MG63 (cell line): ENCODE measurements at places on chromosomes 7 and 10. TPM values are rescaled to one million over a fixed set of nuclear protein-coding genes. Genes with fewer than 3 reads are reported as not detected.
A peak's percentile ranks its signal among the peaks of the same experiment; 100 is the strongest.

Gene PON1
- total RNA-seq, result not detected in 2 replicates

Gene KCND2
- 0.07 TPM in 1 of 2 replicates, not detected in the other for total RNA-seq

Gene LRGUK
- total RNA-seq, result not detected in 2 replicates

Gene H2BK1
- total RNA-seq, result not detected in 2 replicates

Gene ZNF746
- total RNA-seq, result 12.9 and 14.4 TPM in 2 replicates

Gene DNMBP
- 5.4 and 6.5 TPM in 2 replicates for total RNA-seq

Gene C7orf33
- total RNA-seq, result not detected in 2 replicates

Gene OR2A7
- total RNA-seq, result 0.79 TPM in 1 of 2 replicates, not detected in the other

DNA sequence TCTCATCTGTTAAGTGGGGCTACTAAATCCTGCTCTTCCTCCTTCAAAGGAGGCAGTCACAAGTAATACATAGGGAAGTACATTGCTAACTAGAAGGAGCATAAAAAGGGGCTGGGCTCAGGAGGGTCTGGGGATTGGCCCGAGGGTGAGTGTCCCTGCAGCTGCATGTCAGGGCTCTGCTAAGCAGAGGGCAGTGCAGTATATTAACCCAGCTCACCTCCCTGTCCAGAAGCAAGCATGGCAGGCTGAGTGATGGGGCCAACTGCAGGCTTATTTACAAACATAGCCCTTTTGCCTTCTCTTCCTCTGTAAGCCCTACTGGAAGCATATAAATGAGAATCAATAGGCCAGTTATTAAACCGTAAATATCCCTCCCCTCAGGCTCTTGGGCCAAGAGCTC lies 143.2 kb upstream of the PCBD1 start:
- no peak for DNase-seq

DNA sequence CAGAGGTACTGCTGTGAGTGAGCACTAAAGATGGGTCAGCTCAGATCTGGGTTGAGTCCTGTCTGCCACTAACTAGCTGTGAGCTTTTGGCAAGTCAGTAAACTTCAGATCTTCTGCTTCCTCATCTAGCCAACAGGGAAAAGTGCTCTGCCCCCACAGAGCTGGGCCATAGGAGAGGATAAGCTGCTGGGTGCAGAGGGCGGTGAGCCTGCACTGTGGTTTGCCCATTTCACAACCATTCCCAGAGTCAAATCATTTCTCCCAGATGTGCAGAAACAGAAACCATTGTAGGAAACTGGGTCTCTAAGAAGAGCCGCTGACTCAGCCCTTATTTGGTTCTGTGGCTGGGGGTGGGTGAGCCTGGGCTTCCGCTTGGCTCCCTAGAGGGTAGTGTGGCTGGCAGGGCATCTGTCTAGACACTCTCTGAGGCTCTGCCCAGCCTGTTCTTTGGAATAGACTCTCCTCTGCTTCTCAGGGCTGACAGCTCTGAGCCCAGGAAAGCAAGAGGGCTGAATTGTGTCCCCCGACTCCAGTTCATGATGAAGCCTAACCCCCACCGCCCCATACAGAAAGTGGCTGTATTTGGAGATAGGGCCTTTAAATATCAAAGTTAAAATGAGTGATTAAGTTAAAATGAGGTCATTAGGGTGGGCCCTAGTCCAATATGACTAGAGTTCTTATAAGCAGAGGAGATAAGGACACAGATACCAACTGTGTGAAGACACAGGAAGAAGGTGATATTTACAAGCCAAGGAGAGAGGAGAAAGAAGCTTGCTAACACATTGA lies 29.5 kb upstream of the ARHGAP22 start:
- DNase-seq, result peak; percentile 91

DNA sequence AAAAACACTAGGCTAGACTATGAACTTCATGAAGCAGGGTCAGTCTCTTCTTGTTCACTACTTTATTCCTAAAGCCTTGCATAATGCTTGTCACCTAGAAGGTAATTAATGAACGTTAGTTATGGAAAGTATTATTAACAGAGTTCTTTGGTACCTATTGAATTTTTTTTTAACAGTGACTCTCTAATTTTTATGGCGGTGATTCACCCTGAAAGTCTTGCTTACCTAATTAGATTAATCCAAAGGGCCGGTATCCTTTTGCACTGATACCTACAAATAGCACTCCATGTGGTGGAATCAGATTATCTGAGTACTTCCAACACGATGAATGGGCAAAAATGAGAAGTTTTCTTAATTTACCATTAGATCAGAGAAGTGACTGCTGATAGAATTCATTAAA lies 31.7 kb downstream of the STAM start:
- DNase-seq, result no peak

DNA sequence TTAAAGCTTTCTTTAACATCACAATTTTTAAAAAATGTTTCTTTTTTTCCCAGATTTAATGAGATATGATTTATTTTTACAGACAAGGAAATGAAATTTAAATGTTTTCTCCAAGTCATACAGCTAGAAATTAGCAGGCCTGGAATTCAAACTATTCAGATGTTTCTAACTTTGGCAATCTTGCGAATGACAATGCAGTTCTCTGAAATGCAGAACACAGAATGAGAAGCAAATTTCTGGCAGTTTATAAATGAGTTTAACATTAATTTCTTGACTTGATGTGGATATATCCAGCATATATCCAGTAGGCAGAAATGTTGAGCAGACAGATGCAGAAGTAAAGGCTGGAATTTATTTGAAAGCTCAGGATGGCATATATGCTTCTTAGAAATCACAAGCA lies 227.5 kb downstream of the THSD7A start:
- DNase-seq, result no peak

DNA sequence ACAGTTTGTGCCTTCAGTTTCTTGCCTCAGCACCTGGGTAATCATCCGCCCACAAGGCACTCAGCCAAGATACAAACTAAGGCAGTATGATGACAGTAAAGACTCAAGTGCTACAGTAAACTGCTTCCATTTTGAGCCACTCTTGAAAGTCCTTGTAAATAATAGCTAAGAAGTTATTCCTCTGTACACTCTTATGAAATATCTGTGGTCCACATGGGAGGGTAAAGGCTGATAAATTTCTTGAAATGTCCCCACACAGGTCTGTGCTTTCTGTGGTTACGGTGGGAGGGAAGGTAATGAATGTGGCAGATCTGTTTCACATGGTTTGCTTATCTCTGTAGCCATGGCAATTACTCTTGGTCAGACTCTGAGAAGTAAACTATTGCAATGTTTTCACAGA lies 551.0 kb upstream of the ZWINT start:
- DNase-seq, result no peak

- DNase-seq, result no peak
These were observed 33.2 kb downstream of the HIF1AN start for GRCh38 chr10:100568912-100569311.

- DNase-seq, result no peak
These were observed 9.9 kb downstream of the CRPPA start for GRCh38 chr7:16411391-16411790.

DNA sequence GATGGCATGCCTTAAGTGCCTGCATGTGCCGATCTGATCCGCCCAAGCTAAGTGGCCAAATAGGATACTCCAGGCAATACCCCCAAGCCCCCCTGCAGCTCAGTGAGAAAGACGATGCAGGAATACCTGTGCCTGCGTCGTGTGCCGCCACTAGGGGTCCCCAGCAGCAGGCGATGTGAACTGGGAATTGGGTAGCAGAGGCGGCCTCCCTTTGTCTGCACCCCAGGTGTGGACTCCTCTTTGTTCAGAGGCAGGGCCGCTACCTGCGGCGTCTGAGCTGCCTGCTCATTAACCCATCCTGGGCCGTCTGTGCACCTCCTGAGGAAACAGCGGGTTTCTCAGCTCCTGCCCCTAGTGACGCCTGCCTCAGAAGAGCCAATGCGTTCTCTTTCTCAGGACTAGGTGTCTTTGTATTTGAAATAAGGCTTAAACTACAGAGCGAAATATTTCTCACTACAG lies 4.8 kb upstream of the CHN2 start:
- peak; percentile 22 for DNase-seq

DNA sequence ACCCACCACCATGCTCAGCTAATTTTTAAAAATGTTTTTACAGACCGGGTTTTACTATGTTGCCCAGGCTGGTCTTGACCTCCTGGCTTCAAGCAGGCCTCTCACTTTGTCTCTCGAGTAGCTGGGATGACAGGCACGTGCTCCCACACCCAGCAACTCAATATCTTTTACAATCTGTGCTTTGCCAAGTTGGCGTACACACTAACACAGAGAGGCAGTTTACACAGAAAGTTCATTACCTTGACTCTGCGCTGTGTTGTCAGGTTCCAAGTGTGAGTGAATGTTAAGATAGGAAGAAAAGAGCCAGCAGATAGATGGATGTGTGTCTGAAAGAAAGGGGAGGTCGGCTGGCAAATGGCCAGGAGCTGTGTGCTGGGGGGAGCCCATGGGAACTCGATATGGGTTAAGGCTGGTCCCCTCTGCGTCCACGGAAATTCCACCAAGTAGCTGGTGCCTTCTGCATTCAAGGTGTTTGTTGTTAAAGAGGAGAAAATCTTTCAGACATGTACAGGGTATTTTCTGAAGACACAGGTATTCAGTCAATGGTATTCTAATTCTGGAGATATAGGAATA lies 299.8 kb downstream of the CAMK1D start:
- DNase-seq, result no peak

GRCh38 chr7:40824461-40824860 lies 689.7 kb downstream of the SUGCT start:
- no peak for DNase-seq

- DNase-seq, result no peak
These were observed 8.9 kb upstream of the C7orf33 start for GRCh38 chr7:148581624-148582023.

DNA sequence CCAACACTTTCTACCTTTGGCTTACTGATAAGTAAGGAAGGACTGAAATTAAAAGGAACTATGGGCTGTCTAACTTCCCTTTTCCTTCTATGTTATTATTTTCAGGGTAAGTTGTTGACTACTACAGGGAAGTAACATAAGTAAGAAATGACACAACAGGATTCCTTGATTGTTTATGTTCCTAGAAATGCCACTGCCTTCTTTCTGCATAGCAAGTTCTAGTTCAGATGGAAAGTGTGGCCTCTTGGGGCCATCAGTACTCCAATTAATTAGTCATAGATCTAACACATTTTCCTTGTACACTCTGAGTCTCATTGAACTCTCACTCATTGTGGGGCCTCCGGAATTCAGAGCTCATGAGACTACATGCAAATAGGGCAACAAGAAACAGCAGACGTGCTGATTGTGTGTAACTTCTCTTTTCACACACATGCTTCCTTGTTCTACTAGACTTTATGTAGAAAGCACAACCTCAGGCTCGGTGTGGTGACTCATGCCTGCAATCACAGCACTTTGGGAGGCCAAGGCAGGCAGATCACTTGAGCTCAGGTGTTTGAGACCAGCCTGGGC lies 35.3 kb upstream of the HIBADH start:
- no peak for DNase-seq

DNA sequence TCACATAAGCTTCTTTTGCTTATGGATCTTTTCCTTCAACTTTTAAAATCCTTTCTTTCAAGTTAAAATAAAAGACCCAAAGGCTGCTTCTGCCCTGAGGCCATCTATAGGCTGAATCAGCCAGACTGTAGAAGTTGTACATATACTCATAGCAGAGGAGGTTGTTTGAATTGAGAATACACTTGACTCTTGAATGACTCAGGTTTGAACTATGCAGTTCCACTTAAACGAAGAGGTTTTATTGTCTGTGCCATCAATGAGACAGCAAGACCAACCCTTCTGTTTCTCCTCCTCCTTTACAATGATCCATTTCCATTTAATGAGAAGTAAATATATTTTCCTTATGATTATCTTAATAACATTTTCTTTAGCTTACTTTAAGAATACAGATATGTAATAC lies 5.8 kb downstream of the ZNF365 start:
- DNase-seq, result peak; percentile 33

DNA sequence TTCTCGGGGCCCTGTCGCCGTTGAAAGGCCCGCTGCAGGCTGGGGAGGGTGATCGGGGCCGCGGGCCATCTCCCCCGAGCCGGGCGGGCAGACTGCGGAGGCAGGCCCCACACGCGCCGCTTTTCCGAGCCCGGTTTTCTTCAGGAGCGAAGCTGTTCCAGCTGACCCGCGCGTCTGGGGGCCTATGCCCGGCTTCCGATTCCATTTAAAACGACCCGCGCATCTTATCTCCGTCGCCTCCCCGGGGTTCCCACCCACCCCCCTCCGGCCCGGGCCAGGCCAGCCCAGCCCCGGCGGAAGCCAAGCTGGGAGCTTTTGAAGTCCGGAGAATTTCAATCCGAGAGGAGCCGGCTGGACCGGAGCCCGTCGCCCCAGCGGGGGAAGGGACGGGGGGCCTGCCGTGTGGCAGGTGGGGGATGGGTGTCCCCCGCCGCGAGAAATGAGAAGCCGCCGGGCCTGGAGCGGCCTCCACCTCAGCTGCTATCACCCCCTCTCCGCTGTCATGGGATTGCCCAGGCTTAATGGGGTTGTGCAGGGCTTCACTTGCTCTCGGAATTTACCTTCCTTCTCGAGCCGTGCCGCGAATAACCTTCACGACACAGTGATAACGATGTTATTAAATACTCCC lies 3.1 kb upstream of the EVX1 start:
- no peak for DNase-seq

DNA sequence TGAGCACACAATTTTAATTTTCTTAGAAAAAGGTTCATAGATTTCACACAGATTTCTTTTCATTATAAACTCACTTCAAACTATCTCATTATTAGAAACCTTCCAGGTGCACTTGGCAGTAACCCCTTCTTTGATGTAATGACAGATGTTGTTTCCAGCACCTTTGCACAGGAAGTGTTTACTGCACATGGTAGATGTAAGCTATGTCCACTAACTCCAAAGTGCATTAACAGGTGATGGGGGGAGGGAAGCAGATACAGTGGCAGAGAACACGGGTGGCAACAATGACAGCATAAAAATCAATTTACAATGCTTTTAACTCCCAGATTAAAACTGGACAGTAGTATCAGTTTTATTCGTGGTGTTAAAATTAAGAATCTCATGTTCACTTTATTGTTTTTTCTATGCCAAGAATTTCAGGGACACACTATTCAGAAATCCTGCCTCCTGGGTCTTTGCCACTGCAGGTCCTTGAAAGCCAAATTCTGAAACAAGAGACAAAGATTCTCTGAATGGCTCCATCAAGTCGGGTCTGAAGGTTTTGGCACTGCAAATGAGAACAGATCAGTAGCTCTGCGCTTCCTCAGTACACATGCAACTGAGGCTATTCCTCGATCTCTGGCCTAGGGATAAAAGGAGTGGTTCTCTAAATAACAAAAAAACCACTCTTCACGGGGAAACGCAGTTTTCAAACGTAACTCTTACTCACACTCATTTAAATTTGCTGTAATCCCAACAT lies 187.7 kb downstream of the JAZF1 start:
- no peak for DNase-seq

GRCh38 chr7:128265906-128266300 lies 24.8 kb downstream of the LEP start:
- DNase-seq, result no peak
